MCF 10A (cell line): ENCODE measurements at places on chromosomes 12 and 14. TPM values are rescaled to one million over a fixed set of nuclear protein-coding genes. Genes with fewer than 3 reads are reported as not detected.

DNA sequence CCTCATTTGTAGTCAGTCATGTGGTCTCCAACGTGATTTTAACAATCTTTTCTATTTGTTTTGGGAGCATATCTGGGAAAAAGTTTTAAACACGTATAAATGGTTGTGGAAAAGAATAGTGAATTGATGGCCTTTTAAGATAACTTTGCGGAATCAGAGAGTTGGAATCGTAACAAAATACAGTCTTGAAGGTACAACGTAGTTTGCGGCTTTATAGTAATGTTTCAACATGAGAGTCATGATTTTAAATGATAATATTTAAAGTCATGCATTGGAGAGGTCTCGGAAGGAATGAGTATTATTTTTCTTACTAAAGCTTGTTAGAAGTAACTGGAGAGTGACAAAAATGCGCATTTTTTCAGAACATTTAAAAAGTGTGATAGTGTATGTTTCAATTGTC lies 1.6 kb downstream of the AEBP2 start:
- peak overlapping the region; percentile 96 for H3K4me3 ChIP-seq
- peaks cover 20% of the 10 kb centered on the region for H3K36me3 ChIP-seq
- no peaks in the 10 kb centered on the region for H3K27me3 ChIP-seq
- no peak for DNase-seq

GRCh38 chr14:92258934-92259333 lies 64.0 kb upstream of the SLC24A4 start:
- no peaks in the 10 kb centered on the region for H3K36me3 ChIP-seq

INF2 gene
- total RNA-seq: 91.6 and 102 TPM in 2 replicates

DNA sequence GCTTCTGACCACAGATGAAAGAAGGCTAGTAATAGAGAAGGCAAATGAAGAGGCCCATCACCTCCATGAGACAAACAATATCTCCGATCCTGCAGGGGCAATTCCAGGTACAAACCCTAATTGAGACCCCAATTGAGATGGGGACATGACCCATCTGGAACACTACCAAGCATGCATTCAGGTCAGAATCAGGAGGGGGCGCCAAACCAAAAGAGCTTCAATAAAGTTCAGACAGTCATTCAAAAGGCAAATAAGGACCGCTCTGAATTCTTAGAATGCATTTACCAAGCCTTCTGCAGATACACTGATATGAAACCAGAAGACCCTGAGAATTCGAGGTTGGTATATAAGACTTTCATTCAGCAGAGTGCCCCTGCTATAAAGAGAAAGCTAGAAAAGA lies 10.2 kb upstream of the EDDM3B start:
- H3K4me3 ChIP-seq: no peak overlapping the region
- no peak overlapping the region for H3K27ac ChIP-seq
- no peaks in the 10 kb centered on the region for H3K27me3 ChIP-seq
- H3K4me1 ChIP-seq: no peaks in the 10 kb centered on the region
- no peaks in the 10 kb centered on the region for H3K36me3 ChIP-seq

KRT78 gene
- not detected in 2 replicates for total RNA-seq

GRCh38 chr12:89878950-89879349 lies 170.3 kb upstream of the ATP2B1 start:
- H3K27ac ChIP-seq: no peak overlapping the region
- no peaks in the 10 kb centered on the region for H3K36me3 ChIP-seq
- no peak for DNase-seq
- H3K27me3 ChIP-seq: no peaks in the 10 kb centered on the region
- no peaks in the 10 kb centered on the region for H3K4me1 ChIP-seq

GRCh38 chr14:103057028-103057371 lies 349 bp downstream of the CDC42BPB start:
- H3K36me3 ChIP-seq: no peaks in the 10 kb centered on the region
- peaks cover 18% of the 10 kb centered on the region for H3K4me1 ChIP-seq
- peak overlapping the region; percentile 78 for H3K27ac ChIP-seq
- no peaks in the 10 kb centered on the region for H3K27me3 ChIP-seq
- peak overlapping the region; percentile 81 for H3K4me3 ChIP-seq

DNA sequence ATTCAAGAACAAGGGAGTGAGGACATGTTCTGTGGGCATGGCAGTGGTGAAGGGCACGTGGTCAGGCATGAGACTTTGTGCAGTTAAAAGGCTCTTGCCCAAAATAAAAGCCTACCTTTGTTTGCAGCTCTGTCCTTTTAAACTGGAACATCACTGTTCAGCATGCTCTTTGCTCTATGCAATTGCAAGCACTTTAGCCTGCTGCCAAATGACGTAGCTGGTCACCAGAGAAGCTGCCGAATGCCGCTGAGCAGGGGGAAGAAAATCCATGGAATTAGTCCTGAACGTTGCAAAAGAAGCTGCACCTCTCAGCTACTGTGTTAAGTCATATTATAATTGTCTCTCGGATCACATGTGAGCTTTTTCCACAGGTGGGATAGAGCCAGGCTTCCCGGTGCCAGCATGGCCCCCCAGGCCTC lies 176.3 kb upstream of the DIO2 start:
- peak overlapping the region; percentile 91 for H3K27ac ChIP-seq
- DNase-seq: no peak
- no peaks in the 10 kb centered on the region for H3K36me3 ChIP-seq

GRCh38 chr14:95274279-95274678 lies 45.4 kb downstream of the CLMN start:
- peaks cover 10% of the 10 kb centered on the region for H3K4me1 ChIP-seq
- no peaks in the 10 kb centered on the region for H3K36me3 ChIP-seq
- H3K27me3 ChIP-seq: no peaks in the 10 kb centered on the region

GRCh38 chr14:96309896-96310330 lies 53.2 kb downstream of the ATG2B start:
- DNase-seq: no peak
- H3K27ac ChIP-seq: no peak overlapping the region
- H3K36me3 ChIP-seq: peaks cover 75% of the 10 kb centered on the region
- no peaks in the 10 kb centered on the region for H3K27me3 ChIP-seq
- no peaks in the 10 kb centered on the region for H3K4me1 ChIP-seq
- no peak overlapping the region for H3K4me3 ChIP-seq

FZD10 gene
- 0.15 TPM in 1 of 2 replicates, not detected in the other for total RNA-seq

GRCh38 chr14:100359881-100360280 lies 36.7 kb downstream of the SLC25A47 start:
- no peak overlapping the region for H3K4me3 ChIP-seq
- H3K27me3 ChIP-seq: no peaks in the 10 kb centered on the region

- no peaks in the 10 kb centered on the region for H3K36me3 ChIP-seq
- peak overlapping the region; percentile 66 for H3K4me3 ChIP-seq
- H3K4me1 ChIP-seq: peaks cover 6% of the 10 kb centered on the region
- DNase-seq: no peak
- H3K27ac ChIP-seq: no peak overlapping the region
- H3K27me3 ChIP-seq: peaks cover 62% of the 10 kb centered on the region
Observed at GRCh38 chr12:114693059-114693531, 9.1 kb upstream of the TBX3 start.

- peaks cover 13% of the 10 kb centered on the region for H3K27me3 ChIP-seq
- H3K36me3 ChIP-seq: no peaks in the 10 kb centered on the region
- H3K4me1 ChIP-seq: peaks cover 11% of the 10 kb centered on the region
- peak; percentile 89 for DNase-seq
- H3K27ac ChIP-seq: no peak overlapping the region
Observed at GRCh38 chr12:80702889-80703805, 4.3 kb upstream of the MYF6 start.

DNA sequence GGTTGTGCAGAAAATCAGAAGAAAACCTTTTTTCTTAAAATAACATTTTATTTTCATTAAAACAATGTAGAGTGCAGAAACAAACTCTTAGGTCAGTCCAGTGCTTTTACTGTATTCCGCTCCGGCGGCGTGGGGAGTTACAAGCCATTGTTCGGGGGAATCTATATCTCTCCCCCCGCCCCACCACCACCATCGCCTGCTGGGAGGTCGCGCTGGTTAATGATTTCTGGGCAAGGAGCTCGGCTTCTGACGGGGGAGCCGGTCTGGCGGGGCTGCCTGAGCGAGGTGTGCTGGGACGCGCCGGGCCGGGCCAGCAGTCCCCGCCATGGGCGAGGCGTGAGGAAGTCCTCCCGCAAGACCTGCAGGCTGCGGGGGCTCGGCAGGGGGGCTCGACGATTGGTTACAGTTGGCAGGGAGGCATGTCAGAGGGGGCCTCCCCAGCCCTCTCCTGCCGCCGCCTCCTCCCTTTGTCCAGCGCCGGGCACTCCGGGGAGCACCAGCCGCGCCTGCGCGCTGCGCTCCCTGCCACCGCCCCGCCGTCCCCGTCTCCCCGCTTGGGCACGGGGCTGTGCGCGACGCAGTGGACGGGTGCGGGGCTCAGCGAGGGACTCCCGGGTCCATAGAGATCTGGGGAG lies 1.0 kb upstream of the DUSP6 start:
- DNase-seq: peak; percentile 71
- peak overlapping the region; percentile 82 for H3K4me3 ChIP-seq
- H3K4me1 ChIP-seq: peaks cover 34% of the 10 kb centered on the region
- H3K36me3 ChIP-seq: peaks cover 46% of the 10 kb centered on the region
- H3K27me3 ChIP-seq: no peaks in the 10 kb centered on the region

GRCh38 chr14:73236752-73237218 lies 521 bp upstream of the PAPLN start:
- H3K27ac ChIP-seq: no peak overlapping the region
- H3K36me3 ChIP-seq: no peaks in the 10 kb centered on the region
- H3K4me1 ChIP-seq: peaks cover 36% of the 10 kb centered on the region
- DNase-seq: no peak
- peaks cover 55% of the 10 kb centered on the region for H3K27me3 ChIP-seq

GRCh38 chr12:46490635-46491034 lies 118.1 kb upstream of the SLC38A2 start:
- H3K4me3 ChIP-seq: peak overlapping the region; percentile 16
- H3K36me3 ChIP-seq: peaks cover 6% of the 10 kb centered on the region
- H3K4me1 ChIP-seq: peaks cover 32% of the 10 kb centered on the region

- no peaks in the 10 kb centered on the region for H3K36me3 ChIP-seq
- H3K4me3 ChIP-seq: no peak overlapping the region
- no peaks in the 10 kb centered on the region for H3K27me3 ChIP-seq
- no peak overlapping the region for H3K27ac ChIP-seq
- peaks cover 16% of the 10 kb centered on the region for H3K4me1 ChIP-seq
Observed at GRCh38 chr12:131260251-131260905, 306.7 kb downstream of the ADGRD1 start.

- H3K27ac ChIP-seq: no peak overlapping the region
- H3K36me3 ChIP-seq: no peaks in the 10 kb centered on the region
Observed at GRCh38 chr12:91219919-91220318, 37.3 kb upstream of the DCN start.

DNA sequence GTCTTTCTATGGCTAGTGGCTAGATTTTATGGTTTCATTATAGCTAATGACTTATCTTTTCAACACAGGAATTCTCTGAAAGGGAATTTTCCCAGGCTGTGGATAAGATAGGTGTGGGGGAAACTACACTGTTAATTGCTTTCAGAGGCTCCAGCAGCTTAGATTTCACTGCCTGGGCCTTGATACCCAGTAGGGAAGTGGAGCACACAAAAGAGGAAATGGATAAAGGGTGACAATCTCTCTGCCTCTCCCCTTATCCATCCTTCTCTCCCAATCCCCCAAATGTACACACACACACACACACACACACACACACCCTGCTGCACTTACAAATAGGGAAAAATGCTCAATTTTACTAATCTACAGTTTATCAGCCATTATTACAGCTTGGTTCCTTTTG lies 19.1 kb downstream of the SIX4 start:
- H3K27me3 ChIP-seq: no peaks in the 10 kb centered on the region
- H3K4me3 ChIP-seq: no peak overlapping the region
- no peak for DNase-seq
- no peaks in the 10 kb centered on the region for H3K4me1 ChIP-seq

KRT71 gene
- total RNA-seq: not detected in 2 replicates

- DNase-seq: no peak
- H3K36me3 ChIP-seq: no peaks in the 10 kb centered on the region
- no peak within 1 kb of the TSS for H3K27ac ChIP-seq
- H3K27me3 ChIP-seq: peaks cover 67% of the 10 kb centered on the region
- no peaks in the 10 kb centered on the region for H3K4me1 ChIP-seq
Observed at GRCh38 chr12:1820191-1820895, at the start of gene LRTM2. TSS of gene LRTM2 (plus strand) at chr12:1820565. CDS start at chr12:1828149, 7,584 bp downstream.

RD3L gene
- not detected in 2 replicates for total RNA-seq
